Stimulated activated CD4-positive, alpha-beta T cell treated with anti-CD3 and anti-CD28 coated beads, Interleukin-15, amount 100 ng/mL, for 1 hour (primary cell): ENCODE measurements at places on chromosomes 11 and 22.

GRCh38 chr11:64409278-64409677, 50.3 kb downstream of the RPS6KA4 start:
- no peak for DNase-seq

- DNase-seq, result no peak
Observed at GRCh38 chr11:12388173-12388572, 10.8 kb downstream of the PARVA start.

DNA sequence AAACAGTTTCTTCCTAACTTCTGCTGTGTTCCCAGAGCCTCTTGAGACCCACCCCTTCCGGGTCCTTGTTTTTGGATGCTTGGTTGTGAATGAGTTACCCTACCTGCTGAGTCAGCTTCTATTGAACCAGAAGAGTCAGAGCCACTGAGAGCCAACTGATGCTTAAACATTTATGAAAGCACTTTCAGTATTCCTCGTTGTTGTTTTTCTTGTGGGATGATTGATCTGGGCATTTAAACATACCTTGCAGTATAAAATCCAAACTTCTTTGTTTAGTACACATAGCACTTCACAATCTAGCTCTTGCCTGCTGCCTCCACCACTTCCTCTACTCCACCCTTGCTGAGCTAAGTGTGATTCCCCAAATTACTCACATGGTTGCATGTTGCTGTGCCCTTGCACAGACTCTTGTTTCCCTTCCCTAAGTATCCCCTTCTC, 5.5 kb downstream of the PRSS23 start:
- no peak for DNase-seq

- DNase-seq, result no peak
Observed at GRCh38 chr11:71402878-71403277, 45.3 kb downstream of the DHCR7 start.

- DNase-seq, result no peak
Observed at GRCh38 chr11:113174882-113175281, 139.5 kb upstream of the TTC12 start.

DNA sequence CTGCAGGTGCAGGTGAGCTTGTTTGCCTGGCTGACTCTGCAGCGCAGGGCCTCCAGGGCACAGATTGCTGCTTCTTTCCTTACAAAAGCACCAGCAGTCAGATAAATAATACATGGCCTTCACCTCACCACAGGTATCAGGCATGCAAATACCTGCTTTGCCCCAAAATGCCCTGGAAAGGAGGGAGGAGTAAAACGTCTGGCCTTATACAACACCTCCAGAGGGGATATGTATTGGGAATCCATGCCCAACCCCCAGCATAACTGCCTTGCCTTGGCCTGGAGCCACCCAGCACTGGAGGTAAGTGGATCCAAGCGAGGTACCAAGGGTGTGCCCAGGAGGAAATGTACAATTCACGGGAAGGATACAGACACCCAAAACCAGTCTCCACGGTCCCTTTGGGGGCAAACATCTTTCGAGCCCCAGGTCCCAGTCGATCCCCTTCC, 860 bp downstream of the TMEM184B start:
- no peak for DNase-seq

DNA sequence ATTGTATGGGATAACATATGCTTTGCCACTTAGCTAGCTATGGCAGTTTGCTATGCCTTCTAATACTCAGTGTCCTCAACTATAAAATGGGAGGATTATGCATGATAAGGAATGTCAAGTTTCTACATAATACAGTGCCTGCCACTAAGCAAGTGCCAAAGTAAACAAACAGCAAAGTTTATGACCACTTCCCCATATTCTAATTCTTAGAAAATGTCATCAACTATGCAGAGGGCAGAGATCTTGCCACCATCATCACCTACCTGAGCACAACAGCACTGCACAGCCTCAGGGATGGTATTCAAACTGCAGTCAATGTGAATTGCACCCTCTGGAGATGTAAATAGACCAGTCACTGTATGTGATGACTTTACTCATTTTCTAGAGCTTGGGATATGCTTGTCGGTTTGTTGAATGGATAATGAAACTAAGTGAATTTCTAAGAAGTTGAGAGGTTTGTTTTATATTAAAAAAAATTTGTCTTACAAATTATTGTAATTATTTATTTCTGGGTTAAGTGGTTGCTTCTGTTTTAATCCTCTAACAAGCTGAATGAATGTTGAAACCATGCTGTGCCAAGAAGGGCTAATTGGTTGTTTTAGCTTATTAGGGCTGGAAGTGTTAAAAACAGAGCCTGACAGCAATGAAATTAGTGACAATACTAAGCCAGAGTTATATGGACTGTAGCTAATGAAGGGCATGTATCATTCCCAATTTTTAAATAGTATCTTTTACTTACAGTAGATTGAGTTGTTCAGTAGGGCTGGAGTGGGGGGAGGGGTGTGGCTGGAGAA, 398.4 kb downstream of the CNTN5 start:
- DNase-seq, result no peak

GRCh38 chr11:14323118-14323676, 35.8 kb downstream of the RRAS2 start:
- DNase-seq, result no peak

GRCh38 chr11:8531312-8531711, 62.7 kb downstream of the STK33 start:
- no peak for DNase-seq

DNA sequence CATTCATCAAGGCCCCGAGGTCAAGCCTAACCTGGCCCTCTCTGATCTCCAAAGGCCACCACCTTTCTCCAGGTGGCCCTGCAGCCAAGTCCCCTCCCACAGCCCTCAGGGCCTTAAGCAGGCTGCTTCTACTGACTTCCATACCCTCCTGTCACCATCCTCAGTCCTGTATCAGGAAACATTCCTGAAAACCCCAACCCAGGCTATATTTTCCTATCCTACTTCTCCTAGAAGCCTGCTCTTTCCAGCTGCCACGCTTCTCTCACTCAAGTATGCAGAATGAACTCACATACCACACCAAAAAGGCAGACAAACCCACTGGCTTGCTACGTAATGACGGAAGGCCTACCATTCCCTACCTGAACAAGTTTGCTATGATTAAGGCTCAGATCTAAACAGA, 23.6 kb downstream of the MORC2 start:
- no peak for DNase-seq
